Glomerular endothelial cell (primary cell): ENCODE measurements at places on chromosomes 3 and 15. TPM values are rescaled to one million over a fixed set of nuclear protein-coding genes. Genes with fewer than 3 reads are reported as not detected.

CIDEC gene
- total RNA-seq, result not detected in 2 replicates

GOLGA6D gene
- not detected in 2 replicates for total RNA-seq

ARID3B gene
- total RNA-seq, result 3.4 and 7.6 TPM in 2 replicates

SLC6A1 gene
- total RNA-seq, result not detected in 2 replicates

SHC4 gene
- total RNA-seq, result 1.1 and 2.8 TPM in 2 replicates

SLC35G2 gene
- 9.5 and 15.6 TPM in 2 replicates for total RNA-seq

TRH gene
- not detected in 2 replicates for total RNA-seq

RARRES1 gene
- total RNA-seq, result 1.3 and 4.8 TPM in 2 replicates

IL17RB gene
- not detected in 2 replicates for total RNA-seq

SLC49A4 gene
- total RNA-seq, result 13.8 and 14.4 TPM in 2 replicates

SEMA5B gene
- total RNA-seq, result not detected in 2 replicates

DNA sequence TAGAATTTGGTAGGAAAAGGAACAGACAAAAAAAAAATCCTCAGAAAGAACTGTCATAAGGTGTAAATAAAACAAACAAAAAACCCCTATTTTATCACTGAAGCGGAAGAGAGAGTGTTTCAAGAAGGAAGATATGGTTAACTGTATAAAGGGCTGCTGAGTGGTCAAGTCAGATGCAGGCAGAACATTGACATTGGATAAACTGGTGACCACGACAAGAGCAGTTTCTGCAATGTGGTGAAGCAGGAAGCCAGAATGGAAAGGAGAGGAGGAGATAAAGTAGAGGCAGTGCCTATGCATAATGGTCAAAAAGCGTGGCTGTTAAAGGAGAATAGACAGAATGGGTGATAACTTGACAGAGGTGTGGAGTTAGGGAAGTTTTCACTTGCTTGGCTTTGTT, 75.3 kb downstream of the CYP19A1 start:
- no peak for DNase-seq

- DNase-seq, result no peak
Measured at GRCh38 chr15:32972686-32973085, 221.8 kb downstream of the FMN1 start.

DNA sequence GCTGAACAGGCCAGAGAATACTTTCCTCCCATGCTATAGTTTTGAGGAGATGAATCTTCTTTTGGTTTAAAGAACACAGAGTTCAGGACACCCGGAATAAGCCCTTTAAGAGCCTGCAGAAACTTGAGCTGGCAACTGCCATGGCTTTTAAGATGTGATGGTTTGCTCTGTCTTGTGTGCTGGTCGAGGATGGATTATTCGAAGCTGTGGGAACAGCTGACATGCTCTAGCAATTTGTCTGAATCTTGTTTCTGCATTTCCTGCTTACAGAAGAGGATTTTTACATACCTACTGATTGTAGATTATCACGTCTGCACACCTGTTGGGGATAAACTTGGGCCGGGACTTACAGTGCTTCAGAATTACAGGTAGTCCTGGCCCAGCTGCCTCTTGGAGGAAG, 396.9 kb downstream of the LRTM1 start:
- DNase-seq, result no peak

- no peak for DNase-seq
Measured at GRCh38 chr3:18868911-18869689, 279.2 kb upstream of the KCNH8 start.

- no peak for DNase-seq
Measured at GRCh38 chr15:98899272-98900021, 108.1 kb downstream of the PGPEP1L start.

GRCh38 chr3:58544541-58544940, 7.6 kb upstream of the ACOX2 start:
- DNase-seq, result no peak

GRCh38 chr3:196122021-196122687, 40.3 kb upstream of the TFRC start:
- DNase-seq, result no peak

- DNase-seq, result no peak
Measured at GRCh38 chr3:141257961-141258360, 26.3 kb downstream of the PXYLP1 start.

GRCh38 chr3:55118451-55118850, 190.6 kb upstream of the LRTM1 start:
- DNase-seq, result no peak

DNA sequence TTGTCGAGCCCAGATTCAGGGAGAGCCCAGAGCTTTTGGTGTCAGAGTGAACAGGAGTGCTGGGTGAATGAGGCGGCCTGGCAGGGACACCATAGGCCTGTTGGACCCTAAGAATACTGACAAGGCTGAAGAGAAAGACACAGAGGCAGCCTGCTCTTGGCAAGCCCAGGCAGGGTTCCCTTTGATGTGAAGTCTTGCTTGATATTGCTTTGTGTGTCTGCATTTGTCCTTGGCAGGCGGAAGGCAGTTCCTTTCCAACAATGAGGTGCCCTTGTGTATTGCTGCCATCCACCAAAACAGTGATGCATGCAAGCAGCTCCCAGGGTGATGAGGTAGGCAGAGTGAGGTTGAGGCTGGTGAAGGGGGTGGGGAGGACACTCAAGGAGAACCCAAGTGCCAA, 152.7 kb upstream of the TSC22D2 start:
- no peak for DNase-seq

DNA sequence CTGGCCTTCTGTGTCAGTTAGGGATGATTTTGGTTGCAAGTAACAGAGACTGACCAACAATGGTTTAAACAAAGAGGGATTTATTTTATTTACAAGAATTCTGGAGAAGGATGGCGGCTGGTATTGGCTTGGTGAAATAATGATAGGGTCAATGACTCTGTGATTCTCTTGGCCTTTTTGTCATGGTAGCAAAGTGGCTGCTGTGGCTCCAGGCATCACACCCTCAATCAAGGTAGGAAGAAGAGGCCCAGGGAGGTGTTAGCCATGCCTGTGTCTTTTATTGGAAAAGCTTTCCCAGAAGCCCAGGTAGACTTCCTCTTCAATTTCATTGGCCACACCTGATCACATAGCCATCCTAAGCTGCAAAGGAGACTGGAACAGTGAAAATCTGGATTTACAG, 13.1 kb downstream of the FAM107A start:
- no peak for DNase-seq

DNA sequence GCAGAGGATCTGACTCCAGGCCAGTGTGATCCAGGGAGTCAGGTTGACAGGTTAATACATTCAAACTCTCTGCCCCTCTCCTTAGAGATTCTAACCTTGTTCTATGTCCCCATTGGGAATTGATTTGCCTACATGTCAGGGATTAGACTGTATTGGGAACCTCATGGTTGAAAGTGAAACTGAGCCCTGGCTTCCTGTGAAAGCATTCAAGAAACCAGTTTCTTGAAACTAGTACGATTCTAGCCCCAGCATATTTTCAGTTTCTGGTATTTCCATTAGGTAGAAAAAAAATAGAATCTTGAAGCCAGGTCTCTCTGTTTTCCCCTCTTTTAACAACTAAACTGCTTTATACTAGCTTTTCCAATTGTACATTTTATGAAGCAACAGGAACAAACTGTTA, 140.4 kb upstream of the ABI3BP start:
- DNase-seq, result no peak
